ENCODE measurements at places on chromosomes 16 and 17. TPM values are rescaled to one million over a fixed set of nuclear protein-coding genes. Genes with fewer than 3 reads are reported as not detected.

DNA sequence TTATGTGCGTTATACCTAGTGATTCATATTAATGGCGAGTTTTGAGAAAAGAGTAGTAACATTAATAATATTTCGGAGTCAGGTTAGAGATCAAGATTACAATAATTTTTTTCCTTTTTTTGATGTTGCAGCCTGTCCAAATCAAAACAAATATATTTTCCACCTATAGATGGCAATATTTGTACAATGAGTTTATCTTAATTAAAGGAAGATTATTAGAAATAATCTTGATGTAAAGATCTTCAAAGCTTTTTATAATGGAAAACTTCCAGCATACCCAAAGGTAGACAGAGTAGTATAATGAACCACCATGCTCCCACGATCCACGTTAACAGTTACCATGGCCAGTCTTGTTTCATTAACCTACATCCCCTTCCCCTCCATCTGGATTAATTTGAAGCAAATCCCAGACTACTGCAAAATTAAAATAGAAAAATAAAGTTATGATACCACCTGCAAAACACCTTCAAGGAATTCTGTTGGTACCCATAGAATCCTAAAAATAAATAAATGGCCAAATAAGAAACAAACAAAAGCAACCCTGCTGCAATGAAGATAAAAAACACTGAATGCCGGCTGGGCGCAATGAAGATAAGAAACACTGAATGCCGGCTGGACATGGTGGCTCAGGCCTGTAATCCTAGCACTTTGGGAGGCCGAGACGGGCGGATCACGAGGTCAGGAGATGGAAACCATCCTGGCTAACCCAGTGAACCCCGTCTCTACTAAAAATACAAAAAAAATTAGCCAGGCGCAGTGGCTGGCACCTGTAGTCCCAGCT is 46.5 kb upstream of the GINS3 start:
- DNase-seq: no peak
- H3K27ac ChIP-seq: no peak overlapping the region
- peaks cover 4% of the 10 kb centered on the region for H3K4me1 ChIP-seq
- no peaks in the 10 kb centered on the region for H3K36me3 ChIP-seq

GRCh38 chr16:19210968-19211367 is 42.9 kb downstream of the SYT17 start:
- no peak overlapping the region for H3K27ac ChIP-seq
- no peak overlapping the region for H3K4me3 ChIP-seq
- no peaks in the 10 kb centered on the region for H3K36me3 ChIP-seq
- no peak for DNase-seq
- no peaks in the 10 kb centered on the region for H3K27me3 ChIP-seq

DNA sequence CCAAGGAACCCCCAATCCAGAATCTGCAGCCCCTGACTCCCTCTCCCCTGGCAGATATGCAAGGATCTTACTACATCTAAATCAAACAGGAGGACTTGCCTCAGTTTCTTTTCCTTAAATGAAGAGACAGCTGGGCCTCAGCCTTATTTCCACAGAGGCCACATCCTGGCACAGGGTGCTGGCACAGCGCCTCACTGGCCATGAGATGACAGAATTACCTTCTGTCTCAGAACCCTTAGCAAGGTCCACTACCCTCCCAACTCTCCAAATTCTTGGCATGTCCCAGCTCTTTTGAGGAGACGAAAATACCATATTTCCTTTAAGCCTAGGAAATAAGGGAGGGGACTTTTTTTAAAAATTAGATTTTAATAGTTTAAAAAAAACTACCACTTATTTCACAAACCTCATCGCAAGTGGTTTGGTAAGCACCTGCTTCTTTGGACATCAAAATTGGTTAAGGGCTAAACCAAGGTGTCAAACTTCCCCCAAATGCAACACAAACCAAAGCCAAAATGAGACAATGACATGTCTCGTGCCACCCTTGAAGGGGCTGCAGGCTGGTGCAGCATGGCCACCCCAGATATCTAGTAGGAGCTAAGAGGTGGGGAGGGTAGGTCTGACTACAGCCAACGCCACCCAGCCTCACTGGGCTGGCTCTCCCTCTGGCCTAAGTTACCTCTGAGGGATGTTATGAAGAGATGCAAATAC is 25.3 kb downstream of the FAM117A start:
- peak overlapping the region; percentile 100 for H3K27ac ChIP-seq
- H3K4me1 ChIP-seq: peaks cover 67% of the 10 kb centered on the region
- no peaks in the 10 kb centered on the region for H3K27me3 ChIP-seq
- peaks cover 40% of the 10 kb centered on the region for H3K36me3 ChIP-seq
- DNase-seq: no peak

- H3K4me3 ChIP-seq: no peak overlapping the region
- no peak for DNase-seq
- H3K27me3 ChIP-seq: no peaks in the 10 kb centered on the region
Observed at GRCh38 chr16:59878479-59878878, 1144.4 kb upstream of the GOT2 start.

GRCh38 chr17:34172390-34172918 is 82.6 kb upstream of the CCL2 start:
- no peak overlapping the region for H3K4me3 ChIP-seq
- H3K27ac ChIP-seq: no peak overlapping the region
- peaks cover 21% of the 10 kb centered on the region for H3K27me3 ChIP-seq
- H3K4me1 ChIP-seq: peaks cover 4% of the 10 kb centered on the region

DNA sequence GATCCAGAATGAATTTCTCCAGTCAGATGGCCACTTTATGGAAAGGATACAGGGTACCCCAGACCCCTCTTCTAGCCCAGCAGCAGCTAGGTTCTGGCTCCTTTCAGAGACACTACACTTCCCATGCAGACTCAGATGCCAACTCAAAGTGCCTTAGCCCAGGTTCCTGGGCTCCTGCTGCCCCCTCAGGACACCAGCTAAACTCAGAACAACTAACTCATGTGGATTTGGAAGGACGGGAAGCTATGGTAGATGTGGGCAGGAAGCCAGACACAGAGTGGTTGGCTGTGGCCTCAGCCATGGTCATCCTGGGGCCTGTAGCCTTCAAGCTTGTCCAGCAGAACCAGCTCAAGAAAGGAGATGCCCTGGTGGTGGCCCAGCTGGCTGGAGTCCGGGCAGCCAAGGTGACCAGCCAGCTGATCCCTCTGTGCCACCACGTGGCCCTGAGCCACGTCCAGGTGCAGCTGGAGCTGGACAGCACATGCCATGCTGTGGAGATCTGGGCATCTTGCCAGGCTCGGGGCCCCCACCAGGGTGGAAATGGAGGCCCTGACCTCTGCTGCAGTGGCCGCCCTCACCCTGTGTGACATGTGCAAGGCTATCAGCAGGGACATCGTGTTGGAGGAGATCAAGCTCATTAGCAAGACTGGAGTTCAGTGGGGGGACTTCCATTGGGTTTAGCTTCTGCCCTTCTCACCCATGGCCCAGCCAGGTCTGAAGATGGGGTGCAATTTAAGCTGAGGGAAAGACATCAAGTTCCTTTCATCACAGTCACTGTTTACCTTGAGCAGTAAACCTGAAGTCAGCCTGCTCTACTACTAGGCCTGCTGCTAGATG is 111.8 kb downstream of the N4BP1 start:
- H3K4me3 ChIP-seq: no peak overlapping the region
- H3K4me1 ChIP-seq: no peaks in the 10 kb centered on the region
- no peaks in the 10 kb centered on the region for H3K36me3 ChIP-seq
- H3K27ac ChIP-seq: no peak overlapping the region
- DNase-seq: no peak

DNA sequence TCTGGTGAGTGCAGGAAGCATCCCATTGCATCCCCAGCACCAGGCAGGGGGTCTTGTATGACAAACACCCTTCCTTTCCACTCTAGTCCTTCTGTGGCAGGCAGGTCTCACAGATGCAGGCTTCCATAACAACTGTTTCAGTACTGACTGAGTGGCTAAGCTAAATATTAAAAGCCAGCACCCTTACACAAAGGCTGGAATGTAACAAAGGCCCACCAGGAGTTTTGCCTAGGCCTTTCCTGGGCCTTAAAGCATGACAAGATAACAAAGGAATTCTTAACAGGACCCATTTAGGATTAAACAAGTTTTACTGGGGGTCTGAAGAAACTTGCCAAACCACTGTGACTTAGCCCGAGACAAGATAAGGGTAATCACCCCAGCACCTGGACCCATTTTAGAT is 228.9 kb upstream of the RPL38 start:
- H3K36me3 ChIP-seq: no peaks in the 10 kb centered on the region
- no peaks in the 10 kb centered on the region for H3K4me1 ChIP-seq
- no peak overlapping the region for H3K27ac ChIP-seq
- no peak for DNase-seq

DNA sequence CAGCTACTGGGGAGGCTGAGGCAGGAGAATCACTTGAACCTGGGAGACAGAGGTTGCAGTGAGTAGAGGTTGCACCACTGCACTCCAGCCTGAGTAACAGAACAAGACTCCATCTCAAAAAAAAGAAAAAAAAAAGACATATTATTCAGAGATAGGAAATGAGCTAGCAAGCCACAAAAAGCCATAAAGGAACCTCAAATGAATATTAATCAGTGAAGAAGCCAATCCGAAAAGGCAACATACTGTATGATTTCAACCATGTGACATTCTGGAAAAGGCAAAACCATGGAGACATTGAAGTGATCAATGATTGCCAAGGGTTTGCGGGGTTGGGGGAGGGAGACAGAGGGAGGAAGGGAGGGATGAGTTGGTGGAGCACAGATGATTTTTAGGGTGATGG is 8.4 kb upstream of the EXOC7 start:
- no peak overlapping the region for H3K27ac ChIP-seq
- H3K27me3 ChIP-seq: no peaks in the 10 kb centered on the region
- DNase-seq: no peak
- H3K4me1 ChIP-seq: no peaks in the 10 kb centered on the region
- H3K36me3 ChIP-seq: no peaks in the 10 kb centered on the region

Gene SOST
- total RNA-seq: not detected

Gene ENO3
- total RNA-seq: 30.8 TPM

Gene ZNF469
- total RNA-seq: 0.26 TPM

Gene CLDN6
- total RNA-seq: not detected

Gene APOH
- not detected for total RNA-seq

Gene ABCA3
- total RNA-seq: 10.9 TPM

Data from activated CD8-positive, alpha-beta memory T cell treated with anti-CD3 and anti-CD28 coated beads, Interleukin-2, amount 10 ng/mL, durations not matched to agents 7 days and 5 days (primary cell).